Cerebellar cortex (tissue), 1 donor: ENCODE measurements at places on chromosomes 7 and 10.
A peak's percentile ranks its signal among the peaks of the same experiment; 100 is the strongest.

- DNase-seq, result no peak
Observed at GRCh38 chr10:55466806-55467504, 665.9 kb upstream of the PCDH15 start.

GRCh38 chr10:77768039-77768438 is 130.4 kb upstream of the KCNMA1 start:
- no peak for DNase-seq

DNA sequence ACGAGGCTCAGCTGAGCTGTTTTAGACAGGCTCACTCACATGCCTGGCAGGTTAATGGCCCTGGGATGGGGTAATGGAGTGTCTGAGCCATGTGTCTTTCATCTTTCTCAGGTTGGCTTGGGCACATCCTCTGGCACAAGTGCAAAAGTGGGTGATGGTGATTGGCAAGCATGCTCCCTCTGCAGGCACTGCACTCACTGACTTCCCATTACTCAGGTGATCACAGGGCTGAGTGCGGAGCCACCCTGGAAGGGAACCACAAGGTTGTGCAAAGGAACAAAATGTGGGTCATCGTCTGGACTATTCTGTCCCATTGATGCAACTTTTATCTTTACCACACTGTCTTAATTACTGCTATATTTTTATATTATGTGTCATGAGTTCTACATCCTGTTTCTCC is 244.1 kb upstream of the AKR1E2 start:
- no peak for DNase-seq

- peak; percentile 42 for DNase-seq
Observed at GRCh38 chr10:32957341-32958084, 517 bp downstream of the ITGB1 start.

DNA sequence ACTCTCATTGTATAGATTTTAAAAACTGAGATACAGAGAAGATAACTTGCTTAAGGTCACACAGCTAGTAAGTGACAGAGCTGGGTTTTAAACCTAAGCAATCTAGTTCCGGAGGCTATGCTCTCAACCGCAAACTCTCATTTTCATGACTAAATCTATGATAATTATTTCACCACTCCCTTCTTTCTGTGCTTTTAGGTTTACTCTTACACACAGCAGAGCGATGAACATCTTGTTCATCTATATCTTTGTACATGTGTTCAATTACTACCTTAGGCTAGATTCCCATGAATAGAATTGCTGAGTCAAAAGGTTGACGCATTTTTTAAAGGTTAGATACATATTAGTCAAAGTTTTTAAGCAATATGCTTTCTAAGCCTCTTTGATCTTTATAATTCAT is 154.8 kb downstream of the CHN2 start:
- DNase-seq, result no peak

DNA sequence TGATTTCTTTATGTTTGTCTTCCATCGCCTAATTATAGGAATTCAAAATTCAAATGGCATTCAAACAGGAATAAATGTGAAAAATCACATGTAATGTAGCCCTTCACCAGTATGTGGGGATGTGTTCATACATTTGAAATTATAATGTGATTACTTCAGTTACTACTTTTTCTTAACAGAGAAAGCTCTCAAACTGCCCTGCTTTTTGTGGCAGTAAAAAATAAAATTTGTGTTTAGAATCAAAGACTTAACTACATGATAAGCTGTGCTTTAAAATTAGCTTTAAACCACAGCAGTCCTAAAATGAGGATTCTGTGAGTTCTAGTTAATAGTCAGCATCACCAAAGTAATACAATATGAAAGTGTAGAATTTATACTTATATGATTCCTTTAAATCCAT is 7.8 kb upstream of the HERC4 start:
- DNase-seq, result no peak

DNA sequence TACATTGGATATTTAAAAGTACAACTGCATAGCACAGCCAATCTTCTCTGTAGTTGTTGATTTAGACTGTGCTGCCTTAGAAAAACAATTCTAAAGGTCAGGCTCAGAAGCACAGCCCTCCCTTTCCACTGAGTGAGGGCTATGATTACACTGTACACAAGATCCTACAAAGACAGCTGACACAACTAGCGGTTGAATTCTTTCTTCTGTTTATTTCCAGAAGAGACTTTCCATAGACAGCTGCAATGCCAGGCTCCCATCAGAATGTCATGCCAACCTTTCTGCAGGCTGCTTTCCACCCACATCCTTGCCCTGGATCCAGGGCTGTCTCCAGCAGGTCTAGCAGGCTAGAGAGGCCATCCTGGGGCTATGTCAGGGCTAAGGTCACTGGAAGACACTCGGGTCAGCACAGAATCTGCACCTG is 39.3 kb downstream of the FAM13C start:
- DNase-seq, result no peak

GRCh38 chr7:43766564-43766963 is 8.1 kb downstream of the BLVRA start:
- DNase-seq, result no peak

DNA sequence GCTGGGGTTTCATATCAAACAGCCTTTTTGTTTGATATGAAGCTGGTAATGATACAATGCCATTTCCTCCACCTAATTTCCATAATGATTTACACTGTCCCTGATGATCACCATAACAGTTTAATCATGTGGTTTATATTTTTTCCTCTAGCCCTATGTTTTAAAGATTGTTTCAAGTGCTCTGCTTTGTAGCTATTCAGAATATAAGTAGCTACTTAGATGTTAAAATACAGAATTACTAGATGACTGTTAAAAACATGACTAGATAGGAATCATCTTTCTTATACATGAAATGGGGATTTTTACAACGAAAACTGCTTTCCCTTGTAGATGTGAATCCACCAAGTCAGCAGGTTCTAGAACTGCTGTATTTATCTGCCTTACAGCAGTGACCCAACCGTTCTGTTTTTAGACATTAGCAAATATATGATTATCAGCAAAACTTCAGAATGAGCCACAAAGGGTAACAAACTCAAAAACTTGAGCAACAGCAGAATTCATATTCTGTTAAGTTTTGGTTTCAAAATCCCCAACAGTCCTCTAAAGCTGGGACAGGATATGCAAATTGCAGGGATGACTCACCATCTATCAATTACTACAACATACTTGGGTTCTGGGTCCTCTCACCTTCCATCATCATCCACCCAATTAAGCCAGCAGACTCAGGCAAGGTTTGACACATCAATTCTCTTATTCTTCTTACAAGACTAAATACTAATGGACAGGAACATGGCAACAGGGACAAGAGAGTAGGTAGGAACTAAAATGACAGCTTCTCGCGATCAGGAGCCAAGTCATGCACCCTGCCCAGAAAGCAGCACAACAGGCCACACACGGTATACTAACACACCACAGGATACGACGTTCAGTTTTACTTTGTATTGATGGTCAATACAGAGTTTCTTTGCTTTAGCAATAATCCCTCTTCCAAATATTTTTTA is 83.9 kb downstream of the PIP4K2A start:
- no peak for DNase-seq

DNA sequence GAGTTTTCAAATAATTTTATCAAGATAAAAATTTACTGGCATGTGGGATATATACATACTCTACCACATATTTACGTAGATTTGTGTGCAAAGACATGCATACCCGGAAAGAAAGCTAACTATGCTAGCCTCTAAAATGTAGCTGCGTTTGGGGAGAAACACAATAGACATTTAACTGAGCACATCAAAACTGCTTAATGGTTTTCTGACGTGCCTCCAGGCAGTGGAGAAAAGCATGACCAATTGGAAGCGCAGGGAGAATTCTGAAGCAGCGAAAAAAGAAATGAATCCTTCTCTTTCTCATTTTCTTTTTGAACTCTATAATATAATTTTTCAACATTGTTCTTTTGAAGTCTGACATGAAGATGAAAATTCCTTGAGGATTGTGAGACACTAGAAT is 60.3 kb upstream of the LYZL1 start:
- DNase-seq, result no peak
